ENCODE measurements at places on chromosomes 2 and 18. TPM values are rescaled to one million over a fixed set of nuclear protein-coding genes. Genes with fewer than 3 reads are reported as not detected.

Gene NGEF
- 0.47 TPM for total RNA-seq

Gene PIEZO2
- total RNA-seq, result 100.0 TPM

Gene ABCG5
- not detected for total RNA-seq

- no peak for DNase-seq
These were observed 612.2 kb upstream of the SLC39A10 start for GRCh38 chr2:195044801-195045200.

DNA sequence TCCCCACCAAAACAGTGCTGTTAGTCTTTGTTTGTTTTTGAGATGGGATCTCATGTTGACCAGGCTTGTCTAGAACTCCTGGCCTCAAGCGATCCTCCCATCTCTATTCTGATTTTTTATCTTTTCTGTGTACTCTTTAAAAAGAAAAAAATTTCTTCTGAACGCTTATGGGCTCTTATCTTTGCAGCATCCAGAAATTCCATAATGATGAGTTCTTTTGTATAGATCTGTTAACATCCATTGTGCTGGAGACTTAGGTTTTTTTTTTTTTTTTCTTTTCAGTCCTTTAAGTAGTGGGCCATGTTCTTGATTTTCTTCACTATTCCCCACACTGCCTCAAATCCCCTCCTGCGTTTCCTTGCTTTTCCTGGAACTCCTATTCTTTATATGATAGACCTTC lies 31.0 kb downstream of the RBBP8 start:
- no peak for DNase-seq
